ENCODE measurements at places on chromosomes 7 and 10.

DNA sequence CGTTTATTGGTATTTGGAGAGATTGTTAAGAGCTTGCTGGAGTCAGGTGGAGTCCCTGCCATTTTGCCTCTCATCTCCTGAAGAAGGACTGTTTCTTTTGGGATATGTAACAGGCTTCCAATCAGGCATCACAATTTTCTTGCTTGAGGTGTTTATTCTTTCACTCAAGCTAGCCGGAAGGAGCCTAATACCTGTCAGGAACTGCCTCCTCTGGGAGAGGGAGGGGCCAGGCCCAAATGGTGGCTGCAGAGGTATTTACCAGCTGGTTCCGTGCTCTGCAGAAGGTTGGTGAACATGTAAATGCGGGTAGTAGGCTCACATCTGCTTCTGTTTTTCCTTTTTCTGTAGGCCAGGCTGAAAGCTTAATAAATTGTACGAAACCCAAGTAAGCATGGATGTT, 114.0 kb downstream of the TCF7L2 start:
- DNase-seq, result no peak

DNA sequence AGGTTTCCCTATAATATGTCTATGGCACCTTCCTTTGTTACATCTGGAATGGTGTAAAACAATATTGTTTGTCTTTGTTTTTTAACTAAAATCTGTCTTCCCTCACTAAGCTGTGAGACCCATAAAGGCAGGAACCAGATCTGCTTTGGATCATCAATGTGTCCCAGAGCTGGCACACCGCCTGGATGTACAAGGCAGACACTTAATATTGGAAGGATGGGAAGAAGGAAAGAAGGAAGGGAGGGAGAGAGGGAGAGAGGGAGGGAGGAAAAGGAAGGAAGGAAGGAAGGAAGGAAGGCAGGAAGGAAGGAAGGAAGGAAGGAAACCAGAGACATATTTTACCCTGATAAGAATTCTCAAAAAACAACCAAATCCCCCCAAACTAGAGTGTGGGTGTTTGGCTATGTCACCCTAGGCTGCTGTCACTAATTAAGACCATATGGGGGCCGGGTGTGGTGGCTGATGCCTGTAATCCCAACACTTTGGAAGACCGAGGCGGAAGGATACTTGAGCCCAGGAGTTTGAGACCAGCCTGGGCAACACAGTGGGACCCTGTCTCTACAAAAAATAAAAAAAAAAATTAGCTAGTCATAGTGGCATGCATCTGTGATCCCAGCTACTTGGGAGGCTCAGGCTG, 59.6 kb downstream of the SH3PXD2A start:
- no peak for DNase-seq

DNA sequence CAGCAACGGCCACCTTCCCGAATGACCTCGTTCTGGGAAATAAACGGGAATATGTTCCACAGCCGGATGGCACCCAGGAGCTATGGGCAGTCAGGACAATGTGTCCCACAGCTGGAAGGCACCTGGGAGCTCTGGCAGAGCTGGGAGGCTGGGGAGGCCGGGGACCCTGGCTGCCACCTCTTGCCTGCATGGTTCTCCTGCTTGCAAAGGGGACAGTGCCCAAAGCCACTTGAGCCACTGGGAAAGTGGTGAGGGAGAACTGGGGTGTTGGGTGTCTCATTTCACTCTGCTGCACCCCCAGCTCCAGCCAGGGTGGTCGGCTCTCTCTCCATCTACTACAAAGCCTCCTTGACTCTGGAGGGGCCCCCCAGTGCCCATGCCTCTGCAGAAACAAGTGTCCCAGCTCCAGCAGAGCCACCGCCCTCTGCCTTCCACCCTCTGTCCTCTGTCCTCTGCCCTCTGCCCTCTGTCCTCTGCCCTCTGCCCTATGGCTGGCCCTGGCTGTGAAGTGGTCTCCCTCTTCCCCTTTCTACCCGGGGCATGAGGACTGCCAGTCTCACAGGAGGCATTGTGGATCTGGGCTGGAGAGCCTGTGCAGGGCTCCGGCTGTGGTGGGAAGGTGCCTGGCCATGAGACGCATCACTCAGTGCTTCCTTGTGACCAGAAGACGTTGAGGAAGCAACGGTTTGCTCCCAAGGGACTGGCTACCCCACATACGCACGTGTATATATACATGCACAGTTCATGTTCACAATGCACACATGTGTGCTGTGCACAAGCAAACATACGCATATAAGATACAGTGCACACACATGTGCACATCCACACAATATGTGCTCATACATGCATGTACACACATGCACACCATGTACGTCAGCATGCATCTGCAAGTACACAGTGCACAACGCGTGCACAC, 21.5 kb upstream of the INPP5A start:
- no peak for DNase-seq

- no peak for DNase-seq
These were observed 457.4 kb downstream of the DNAJB6 start for GRCh38 chr7:157793973-157794745.

GRCh38 chr7:18119985-18120384, 92.3 kb upstream of the PRPS1L1 start:
- peak; percentile 44 for DNase-seq

DNA sequence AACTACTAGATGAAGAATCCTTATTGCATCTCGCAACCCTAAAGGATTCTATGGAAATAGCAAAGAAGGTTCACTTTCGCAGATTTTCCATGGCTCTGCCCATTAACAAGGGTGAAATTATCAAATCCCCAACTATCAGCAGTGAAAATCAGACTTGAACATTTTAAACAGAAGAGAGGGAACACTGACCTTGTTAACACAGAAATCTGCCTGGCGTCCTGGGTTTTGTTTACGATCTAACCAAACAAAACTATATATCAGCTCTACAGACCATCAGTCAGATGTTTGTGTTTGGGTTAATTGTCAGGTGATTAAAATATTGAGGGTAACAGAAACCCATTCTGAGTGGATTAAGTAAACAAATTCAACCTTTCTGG, 1.9 kb downstream of the CTTNBP2 start:
- DNase-seq, result no peak

DNA sequence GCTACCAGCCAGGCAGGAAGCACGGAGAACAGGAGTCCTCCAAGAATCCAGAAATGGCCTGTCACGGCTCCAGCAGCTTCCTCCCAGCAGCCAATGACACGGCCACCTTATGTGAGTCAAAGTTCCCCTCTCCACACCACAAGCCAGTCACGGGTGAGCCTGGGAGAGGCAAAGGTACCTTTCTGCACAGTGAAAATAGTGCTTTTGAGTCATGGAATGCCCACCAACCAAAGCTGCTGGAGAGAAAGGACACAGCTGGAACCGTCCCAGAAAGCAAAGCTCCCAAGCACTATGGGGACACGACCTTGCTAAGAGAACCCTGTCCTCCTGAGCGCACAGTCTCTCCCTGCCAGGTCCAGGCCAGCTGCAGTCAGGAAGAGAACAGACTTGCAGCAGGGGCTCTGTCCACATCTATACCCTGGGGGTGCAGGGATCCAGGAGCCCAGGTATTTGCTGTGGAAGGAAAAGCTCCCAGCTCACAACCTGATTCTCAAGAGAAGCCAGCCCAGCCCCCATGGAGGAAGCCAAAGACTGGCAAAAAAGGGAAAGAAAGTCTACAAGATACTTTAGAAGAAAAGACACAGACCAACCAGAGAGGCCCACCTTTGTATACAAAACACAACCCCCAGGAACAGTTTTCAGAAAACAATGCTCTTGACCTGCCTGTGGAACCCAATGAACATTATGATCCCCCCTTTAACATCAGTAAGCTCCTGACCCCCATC, 24.4 kb downstream of the C10orf71 start:
- DNase-seq, result no peak

- no peak for DNase-seq
These were observed 106.7 kb downstream of the CYTH3 start for GRCh38 chr7:6165521-6166320.

DNA sequence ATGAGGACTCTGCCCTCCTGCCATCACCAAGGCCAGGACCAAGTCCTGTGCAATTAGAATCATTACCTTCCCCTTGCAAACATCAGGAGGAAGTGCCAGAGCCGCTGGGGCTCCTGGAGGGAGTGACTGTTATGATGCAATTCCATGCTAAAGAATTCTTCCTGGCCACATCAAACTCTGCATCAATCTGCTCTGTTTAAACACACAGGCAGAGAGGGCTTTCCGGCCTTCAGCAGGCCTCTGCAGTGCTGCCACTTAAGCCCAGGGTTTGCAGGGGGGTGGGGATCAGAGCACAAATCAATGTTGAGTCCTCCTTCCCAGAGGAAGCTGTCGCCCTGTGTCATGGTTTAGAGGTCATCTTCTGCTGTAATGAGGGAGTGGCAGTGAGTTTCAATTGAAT, 58.1 kb downstream of the CTBP2 start:
- DNase-seq, result no peak

- DNase-seq, result peak; percentile 80
These were observed 183.7 kb upstream of the ANK3 start for GRCh38 chr10:60573336-60573735.

DNA sequence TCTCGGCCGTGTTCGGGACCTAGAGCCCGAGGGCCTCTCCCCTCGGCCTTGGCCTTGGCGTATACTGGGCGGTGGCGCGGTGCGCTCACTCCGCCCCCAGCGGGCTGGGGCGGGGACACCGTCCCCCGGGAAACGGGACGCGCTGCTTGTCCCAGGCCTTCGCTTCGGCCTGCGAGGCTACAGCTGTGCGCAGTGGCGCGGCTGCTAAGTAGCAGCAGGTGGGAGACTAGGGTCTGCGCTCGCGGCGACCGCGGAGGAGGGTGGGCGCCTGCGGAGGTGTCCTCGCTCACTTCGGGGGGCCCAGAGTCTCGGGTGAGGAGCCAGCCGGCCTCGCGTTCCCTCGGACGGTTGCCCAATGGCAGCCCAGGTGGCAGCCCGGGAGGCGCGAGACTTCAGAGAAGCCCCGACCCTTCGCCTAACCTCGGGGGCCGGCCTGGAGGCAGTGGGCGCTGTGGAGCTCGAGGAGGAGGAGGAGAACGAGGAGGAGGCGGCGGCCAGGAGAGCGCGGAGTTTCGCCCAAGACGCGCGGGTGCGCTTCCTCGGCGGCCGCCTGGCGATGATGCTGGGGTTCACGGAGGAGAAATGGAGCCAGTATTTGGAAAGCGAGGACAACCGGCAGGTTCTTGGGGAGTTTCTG, at the start of gene DNAH11:
Gene DNAH11 (plus strand): TSS at position 149 of the 637 bp plus-strand sequence. CDS start 207 bp downstream, at position 356.
- DNase-seq, result peak; percentile 66

GRCh38 chr10:76885816-76886215, 751.8 kb downstream of the KCNMA1 start:
- DNase-seq, result no peak

DNA sequence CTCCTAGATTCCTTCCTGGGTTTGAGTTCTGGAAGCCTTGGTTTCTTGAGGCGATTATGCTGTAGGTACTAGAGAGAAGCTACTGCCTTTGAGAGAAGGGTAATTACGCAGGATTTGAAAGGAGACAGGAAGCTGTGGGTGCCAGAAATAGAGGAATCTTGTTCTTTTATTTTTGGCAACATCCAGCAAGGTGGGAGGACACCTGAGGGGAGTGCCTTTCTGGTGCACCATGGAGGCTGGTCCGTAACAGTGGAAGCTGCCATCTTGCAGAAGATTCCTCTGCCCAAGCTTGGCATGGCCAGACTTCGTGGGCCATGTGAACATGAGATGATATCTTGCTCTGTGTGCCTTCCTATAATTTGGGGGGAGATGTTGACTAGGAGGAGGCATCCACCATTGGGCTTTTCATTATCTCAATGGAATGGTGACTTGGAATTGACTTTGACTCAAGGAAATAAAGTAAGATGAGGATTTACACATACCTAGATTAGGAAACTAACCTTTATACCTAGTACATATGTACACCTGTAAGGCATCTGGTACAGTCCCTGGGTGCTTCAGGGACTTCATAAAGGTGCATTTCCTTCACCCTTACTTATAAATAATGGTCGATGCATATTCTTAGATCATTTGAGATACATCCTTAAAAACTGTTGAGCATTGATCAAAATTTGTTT, 98.2 kb downstream of the PFKFB3 start:
- DNase-seq, result no peak

DNA sequence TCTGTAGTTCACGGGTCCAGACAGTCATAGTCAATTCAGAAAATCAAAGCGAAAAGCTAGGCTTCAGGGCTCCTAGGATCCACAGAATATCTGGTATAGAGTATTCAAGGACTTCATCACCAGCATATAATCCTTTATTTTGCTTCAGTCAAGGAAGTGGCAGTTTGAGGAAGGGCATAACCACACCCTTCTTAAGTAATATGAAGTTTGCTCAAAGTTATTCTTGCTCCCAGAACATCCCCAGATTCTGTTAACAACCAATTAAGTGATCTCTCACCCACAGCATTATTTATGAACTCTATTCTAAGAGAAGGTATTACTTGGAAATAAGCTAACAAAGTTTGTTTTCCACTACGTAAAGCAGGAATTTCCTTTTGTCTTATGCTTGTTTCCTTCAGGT, 13.2 kb downstream of the CWF19L1 start:
- DNase-seq, result no peak

GRCh38 chr7:103382032-103382402, 34.6 kb downstream of the PSMC2 start:
- DNase-seq, result no peak

GRCh38 chr7:142887282-142888015, 1.9 kb upstream of the TRPV6 start:
- no peak for DNase-seq

DNA sequence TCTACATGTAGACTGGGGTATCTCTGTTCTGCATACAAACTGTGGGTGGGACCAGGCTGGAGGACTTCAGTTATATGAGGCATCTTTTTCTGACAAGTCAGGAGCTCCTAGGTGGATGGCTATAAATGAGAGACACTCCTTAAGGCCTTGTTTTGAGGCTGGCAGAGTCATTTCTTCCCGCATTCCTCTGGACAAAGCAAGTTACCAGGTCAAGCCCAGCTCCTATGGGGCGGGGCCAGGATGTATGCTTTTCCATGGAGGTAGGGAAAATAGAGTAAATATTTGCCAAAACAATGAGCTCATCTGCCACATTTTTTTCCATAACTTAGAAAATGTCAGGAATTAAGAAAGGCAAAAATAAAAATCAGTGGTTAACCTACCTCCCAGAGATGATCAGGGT, 283.4 kb downstream of the GPR37 start:
- DNase-seq, result no peak

DNA sequence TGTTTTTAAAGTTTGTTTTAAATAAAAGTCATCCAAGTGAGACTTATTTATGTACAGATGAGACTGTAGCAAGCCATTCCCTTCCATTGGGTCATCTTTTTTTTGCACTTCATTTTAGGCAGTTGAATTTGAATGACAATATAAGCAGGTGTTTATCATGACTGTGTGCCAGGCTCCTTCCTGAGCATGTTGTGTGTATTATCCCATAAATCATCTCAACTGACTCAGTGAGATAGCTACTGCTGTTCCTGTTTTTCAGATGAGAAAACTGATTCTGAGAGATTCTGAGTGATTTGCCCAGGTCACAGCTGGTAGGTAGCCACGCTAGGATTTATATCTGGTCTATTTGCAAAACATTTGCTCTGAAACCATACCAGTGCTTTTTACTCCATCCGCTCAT, 11.7 kb downstream of the TMEM254 start:
- DNase-seq, result no peak

GRCh38 chr10:86230557-86231180, 135.9 kb downstream of the GRID1 start:
- no peak for DNase-seq

DNA sequence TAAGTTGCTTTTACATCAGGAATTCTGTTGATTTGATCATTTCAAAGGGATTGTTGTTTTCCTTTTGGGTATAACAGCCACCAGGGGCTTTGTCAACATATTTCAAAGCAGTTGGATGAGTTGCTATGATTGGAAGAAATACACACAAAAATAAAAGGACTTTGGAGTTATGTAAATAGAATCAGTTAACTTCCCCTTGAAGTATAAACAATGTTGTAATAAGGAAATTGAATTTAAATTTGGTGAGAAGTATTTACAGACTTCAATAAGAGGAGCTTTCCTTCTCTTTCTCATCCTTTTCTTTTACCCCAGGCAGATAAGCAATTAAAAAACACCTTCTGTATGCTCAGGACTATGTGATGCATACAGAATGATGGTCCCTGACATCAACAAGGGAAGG, 199.7 kb downstream of the LHFPL3 start:
- no peak for DNase-seq
